ENCODE measurements at places on chromosomes 11 and 22.

GRCh38 chr11:45052361-45052760 lies 94.1 kb upstream of the PRDM11 start:
- DNase-seq = no peak

DNA sequence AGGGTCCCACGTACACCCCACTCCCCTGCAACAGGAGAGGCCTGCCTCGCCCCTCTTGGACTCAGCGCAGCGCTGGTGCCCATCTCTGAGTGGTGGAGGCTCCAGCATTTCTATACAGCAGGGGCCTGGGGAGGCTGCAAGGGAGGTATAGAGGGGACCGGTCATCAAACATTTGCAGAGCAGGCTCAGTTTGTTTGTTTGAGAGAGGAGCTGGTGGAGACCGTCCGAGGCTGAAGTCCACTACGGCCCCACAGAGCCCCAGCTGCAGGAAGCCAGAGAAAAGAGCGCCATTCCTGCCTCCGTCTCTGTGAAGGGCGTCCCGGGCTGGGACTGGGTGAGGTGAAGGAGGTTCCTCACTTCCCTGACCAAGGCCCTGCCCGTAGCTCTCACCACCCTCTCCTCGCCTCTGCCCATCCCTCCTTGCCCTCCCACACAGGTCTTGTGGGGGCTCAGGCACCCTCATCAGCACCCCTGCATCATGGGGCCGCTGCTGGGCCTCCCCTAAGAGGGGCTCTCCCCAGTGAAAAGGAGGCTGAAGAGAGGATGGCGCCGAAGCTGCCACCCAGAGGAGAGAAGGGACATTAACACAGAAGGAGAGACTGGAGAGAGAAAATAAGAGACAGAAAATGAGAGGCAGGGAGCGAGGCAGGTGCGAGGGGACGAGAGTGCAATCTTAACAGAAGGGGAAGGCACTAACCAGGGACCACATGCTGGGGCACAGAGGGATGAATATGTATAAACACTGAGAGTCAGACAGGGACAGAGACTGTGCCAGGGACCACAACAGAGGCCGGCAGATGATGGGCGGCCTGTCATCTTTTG lies 24.5 kb downstream of the RPUSD4 start:
- no peak for DNase-seq

DNA sequence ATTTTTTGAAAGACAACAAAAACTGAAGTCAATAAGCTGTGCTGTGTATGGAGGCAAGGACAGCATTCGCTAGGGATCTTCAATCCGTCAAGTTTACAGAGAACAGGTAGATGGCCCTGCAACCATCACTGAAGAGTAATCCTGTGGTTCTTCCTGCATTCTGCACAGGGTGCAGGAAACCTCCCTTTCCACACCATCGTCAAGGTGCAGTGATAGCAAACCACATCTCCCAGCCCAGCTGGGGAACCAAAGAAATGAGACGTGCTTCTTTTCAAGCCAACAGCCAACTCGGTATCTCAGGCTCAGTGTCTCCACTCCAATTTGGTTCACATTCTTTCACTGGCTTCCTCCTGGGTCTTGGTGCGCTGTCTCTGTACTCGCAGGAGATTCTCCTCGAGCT lies 814.5 kb downstream of the OPCML start:
- DNase-seq = no peak

GRCh38 chr11:15034687-15035267 lies 38.6 kb upstream of the CALCB start:
- no peak for DNase-seq

DNA sequence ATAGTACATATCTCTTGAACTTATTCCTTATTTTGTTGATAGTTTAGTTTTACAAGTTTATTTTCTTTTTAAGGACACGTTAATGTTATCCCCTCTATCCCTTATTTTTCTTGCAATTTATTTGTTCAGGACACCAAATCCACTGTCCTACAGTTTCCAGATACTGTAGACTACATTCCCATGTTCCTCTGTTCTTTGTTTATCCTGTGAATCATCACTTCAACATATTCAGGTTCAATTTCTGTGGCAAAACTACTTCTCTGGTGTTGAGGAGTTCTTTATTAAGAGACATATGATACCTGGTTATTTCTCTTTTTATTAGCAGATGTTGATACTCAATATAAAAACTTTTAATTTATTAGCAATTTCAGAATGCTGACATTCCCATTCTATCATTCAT lies 72.8 kb upstream of the CLNS1A start:
- no peak for DNase-seq

DNA sequence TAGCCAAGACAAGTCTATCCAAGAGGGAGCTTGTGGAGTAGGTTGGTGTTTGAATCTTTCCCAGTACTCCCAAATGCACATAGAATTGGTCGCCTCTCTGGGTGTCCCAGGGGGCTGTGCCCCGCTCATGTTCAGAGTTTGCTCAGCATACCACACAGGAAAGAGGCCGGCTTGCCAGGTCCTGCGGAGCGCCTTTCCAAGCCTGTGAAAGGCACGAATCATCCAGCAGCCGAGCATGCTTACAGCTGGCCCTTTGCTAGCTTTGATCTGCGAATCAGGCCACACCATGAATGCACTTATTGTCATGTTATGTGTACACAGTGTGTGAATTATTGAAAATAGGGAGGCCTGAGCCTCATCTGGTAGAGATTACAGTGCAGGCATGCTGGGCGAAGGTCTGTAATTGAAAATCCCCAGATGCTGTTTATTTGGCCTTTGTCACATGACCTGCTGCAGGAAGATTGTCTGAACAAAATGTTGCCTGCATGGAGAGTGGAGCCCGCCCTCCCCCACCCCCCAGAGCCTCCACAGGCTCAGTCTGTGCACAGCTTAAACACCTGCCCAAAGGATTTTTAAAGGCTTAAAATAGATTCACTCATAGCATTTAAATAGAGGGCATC lies 163.3 kb upstream of the RASSF10 start:
- no peak for DNase-seq

Measured in activated CD8-positive, alpha-beta memory T cell treated with anti-CD3 and anti-CD28 coated beads, Interleukin-2, amount 50 U/mL, for 4 hours (primary cell).